ENCODE measurements at places on chromosomes 5 and 9.
A peak's percentile ranks its signal among the peaks of the same experiment; 100 is the strongest.

DNA sequence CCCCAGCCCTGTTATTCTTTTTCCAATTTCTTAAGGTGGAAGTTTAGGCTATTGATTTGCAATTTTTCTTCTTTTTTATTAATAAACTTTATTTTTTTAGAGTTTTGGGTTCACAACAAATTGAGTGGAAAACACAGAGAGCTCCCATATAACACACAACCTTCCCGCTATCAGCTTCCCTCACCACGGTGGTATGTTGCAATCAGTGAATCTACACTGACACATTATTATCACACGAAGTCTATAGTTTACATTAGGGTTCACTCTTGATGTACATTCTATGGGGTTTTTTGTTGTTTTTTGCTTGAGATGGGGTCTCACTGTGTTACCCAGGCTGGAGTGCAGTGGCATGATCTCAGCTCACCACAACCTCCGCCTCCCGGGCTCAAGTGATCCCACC is 4.8 kb upstream of the NFX1 start:
- H3K4me1 ChIP-seq = no peaks in the 10 kb centered on the region
- H3K27ac ChIP-seq = no peak overlapping the region
- no peaks in the 10 kb centered on the region for H3K27me3 ChIP-seq

DNA sequence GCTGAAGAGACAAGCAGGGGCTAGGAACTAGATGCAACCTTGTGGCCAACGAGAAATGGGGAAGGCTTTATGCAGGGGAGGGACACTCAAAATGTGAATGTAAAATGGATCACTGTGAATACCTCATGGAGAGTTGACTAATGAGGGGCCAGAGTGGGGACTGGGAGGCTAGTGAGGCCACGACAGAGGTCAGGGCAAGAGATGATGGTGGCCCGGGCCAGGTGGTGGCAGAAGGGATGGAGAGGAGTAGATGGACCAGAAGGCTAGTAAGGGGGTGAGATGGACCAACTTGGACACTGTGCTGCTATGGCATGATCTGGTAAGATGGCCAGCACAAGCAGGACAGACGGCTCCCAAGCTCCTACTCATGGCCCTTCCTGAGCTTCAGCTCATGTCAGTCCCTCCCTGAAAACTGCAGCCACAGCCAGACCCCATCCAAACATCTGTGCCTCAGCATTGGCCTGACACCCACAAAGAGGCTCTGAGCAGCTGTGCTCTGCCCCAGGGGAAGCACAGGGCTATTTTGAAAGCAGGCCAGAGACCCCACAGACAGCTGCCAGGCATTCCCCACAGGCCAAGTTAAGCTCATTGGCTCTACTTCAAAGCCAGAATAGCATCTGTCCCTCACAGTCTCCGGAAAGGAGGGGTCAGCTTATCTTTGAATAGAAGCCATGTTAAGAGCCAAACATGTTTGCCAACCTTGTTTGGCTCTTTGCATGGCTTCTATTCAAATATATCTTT is 22.1 kb downstream of the P4HA2 start:
- DNase-seq = no peak
- H3K27me3 ChIP-seq = no peaks in the 10 kb centered on the region
- H3K4me3 ChIP-seq = no peak overlapping the region
- peaks cover 14% of the 10 kb centered on the region for H3K4me1 ChIP-seq

DNA sequence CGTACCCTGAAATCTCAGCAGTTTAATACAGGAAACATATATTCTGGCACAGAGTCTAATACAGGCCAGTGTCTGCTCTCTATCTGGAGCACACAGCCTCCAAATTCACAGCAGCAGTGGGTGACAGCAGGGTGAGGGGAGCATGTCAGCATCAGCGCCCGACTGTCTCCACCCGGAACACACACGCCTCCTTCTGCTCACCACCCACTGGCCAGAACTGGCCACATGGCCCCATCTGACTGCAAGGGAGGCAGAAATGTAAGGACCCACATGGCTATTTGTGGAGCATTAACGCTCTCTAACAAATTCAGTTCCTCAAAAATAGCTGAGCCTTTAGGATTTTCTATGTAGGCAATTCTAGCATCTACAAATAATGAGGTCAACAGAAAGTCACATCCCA is 24.6 kb downstream of the UBE2QL1 start:
- DNase-seq = no peak
- H3K36me3 ChIP-seq = no peaks in the 10 kb centered on the region
- H3K27ac ChIP-seq = no peak overlapping the region
- no peak overlapping the region for H3K4me3 ChIP-seq
- no peaks in the 10 kb centered on the region for H3K27me3 ChIP-seq
- H3K4me1 ChIP-seq = peaks cover 6% of the 10 kb centered on the region

- no peak for DNase-seq
- H3K27me3 ChIP-seq = no peaks in the 10 kb centered on the region
- no peak overlapping the region for H3K27ac ChIP-seq
- H3K36me3 ChIP-seq = peaks cover 8% of the 10 kb centered on the region
- no peaks in the 10 kb centered on the region for H3K4me1 ChIP-seq
These were observed 171.0 kb downstream of the DAB2IP start for GRCh38 chr9:121822093-121823085.

GRCh38 chr5:55533521-55534435 is 986 bp downstream of the PLPP1 start:
- DNase-seq = no peak
- H3K27me3 ChIP-seq = no peaks in the 10 kb centered on the region
- no peaks in the 10 kb centered on the region for H3K4me1 ChIP-seq
- peak overlapping the region; percentile 95 for H3K4me3 ChIP-seq

- DNase-seq = peak; percentile 1
- no peaks in the 10 kb centered on the region for H3K27me3 ChIP-seq
- H3K4me1 ChIP-seq = peaks cover 22% of the 10 kb centered on the region
- H3K27ac ChIP-seq = no peak overlapping the region
These were observed 2.5 kb upstream of the LPCAT1 start for GRCh38 chr5:1526190-1526631.

DNA sequence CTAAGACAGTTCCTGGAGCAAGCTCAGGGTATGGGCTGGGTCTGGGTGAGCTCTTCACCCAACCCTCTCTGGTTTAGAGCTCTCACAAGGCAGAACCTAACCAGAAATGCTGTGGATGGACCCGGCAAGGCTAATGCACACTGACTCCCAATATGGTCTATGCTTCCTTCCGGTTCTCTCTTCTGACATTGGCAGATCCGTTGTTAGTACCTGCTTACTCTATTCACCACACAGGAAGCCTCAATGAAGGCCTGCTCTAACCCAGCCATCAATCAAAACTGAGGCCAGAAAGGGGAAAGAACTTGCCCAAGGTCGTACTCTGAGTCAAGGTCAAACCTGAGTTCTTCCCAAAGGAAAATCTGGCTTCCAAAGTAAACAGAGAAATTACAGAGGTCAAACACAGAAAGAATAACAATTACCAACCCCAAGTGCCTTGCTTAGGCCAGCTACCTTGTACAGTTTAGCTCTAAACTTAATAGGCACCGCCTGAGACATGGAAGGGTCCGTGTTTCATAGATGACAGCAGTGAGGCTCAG is 46.0 kb upstream of the AKNA start:
- H3K4me1 ChIP-seq = no peaks in the 10 kb centered on the region
- no peak overlapping the region for H3K27ac ChIP-seq
- no peak overlapping the region for H3K4me3 ChIP-seq
- H3K27me3 ChIP-seq = no peaks in the 10 kb centered on the region
- H3K36me3 ChIP-seq = no peaks in the 10 kb centered on the region

- peaks cover 53% of the 10 kb centered on the region for H3K36me3 ChIP-seq
- peak overlapping the region; percentile 39 for H3K27ac ChIP-seq
- no peak overlapping the region for H3K4me3 ChIP-seq
- H3K27me3 ChIP-seq = no peaks in the 10 kb centered on the region
- DNase-seq = no peak
These were observed 108.2 kb downstream of the UBE2R2 start for GRCh38 chr9:33924978-33925797.

GRCh38 chr5:59097116-59097515 is 514.2 kb downstream of the RAB3C start:
- no peaks in the 10 kb centered on the region for H3K4me1 ChIP-seq
- no peaks in the 10 kb centered on the region for H3K36me3 ChIP-seq
- H3K27ac ChIP-seq = no peak overlapping the region
- no peaks in the 10 kb centered on the region for H3K27me3 ChIP-seq

- H3K27ac ChIP-seq = no peak overlapping the region
- no peaks in the 10 kb centered on the region for H3K36me3 ChIP-seq
- H3K27me3 ChIP-seq = no peaks in the 10 kb centered on the region
- DNase-seq = no peak
- H3K4me1 ChIP-seq = no peaks in the 10 kb centered on the region
These were observed 49.0 kb upstream of the KDM4C start for GRCh38 chr9:6708732-6709131.

DNA sequence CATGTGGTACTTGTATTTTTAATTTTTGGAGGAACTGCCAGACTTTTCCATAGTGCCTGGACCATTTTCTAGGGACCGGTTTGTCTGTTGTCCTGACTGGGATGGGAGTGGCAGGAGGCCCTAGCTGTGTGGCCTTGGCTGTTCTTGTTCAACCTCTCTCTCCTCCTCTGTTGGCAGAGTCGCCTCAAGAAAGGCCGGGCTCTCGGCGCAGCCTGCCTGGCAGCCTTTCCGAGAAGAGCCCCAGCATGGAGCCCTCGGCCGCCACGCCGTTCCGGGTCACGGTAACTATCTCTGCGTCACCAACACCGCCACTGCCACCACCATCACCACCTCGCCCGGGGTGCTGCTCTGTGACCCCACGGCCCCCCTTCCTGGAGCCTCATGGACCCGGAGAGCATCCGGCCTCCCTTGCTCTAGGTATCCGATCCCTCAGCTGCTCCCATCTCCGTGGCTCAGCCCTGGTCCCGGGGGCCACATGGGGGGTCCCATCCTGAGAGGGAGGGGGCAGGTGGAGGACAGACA is 27.1 kb downstream of the DAB2IP start:
- DNase-seq = no peak
- no peaks in the 10 kb centered on the region for H3K4me1 ChIP-seq
- H3K4me3 ChIP-seq = no peak overlapping the region
- H3K36me3 ChIP-seq = peaks cover 3% of the 10 kb centered on the region

GRCh38 chr5:2178071-2178477 is 295.3 kb upstream of the IRX4 start:
- no peak overlapping the region for H3K27ac ChIP-seq
- H3K27me3 ChIP-seq = no peaks in the 10 kb centered on the region
- no peaks in the 10 kb centered on the region for H3K4me1 ChIP-seq
- no peak for DNase-seq

GRCh38 chr5:132773601-132774355 is 3.3 kb downstream of the SEPTIN8 start:
- no peaks in the 10 kb centered on the region for H3K36me3 ChIP-seq
- H3K4me3 ChIP-seq = peak overlapping the region; percentile 10
- peak overlapping the region; percentile 85 for H3K27ac ChIP-seq
- no peak for DNase-seq
- no peaks in the 10 kb centered on the region for H3K27me3 ChIP-seq
- peaks cover 56% of the 10 kb centered on the region for H3K4me1 ChIP-seq

- no peak overlapping the region for H3K27ac ChIP-seq
- no peak for DNase-seq
These were observed 144.5 kb downstream of the GCNT1 start for GRCh38 chr9:76603448-76603895.

GRCh38 chr9:17130291-17130690 is 4.5 kb upstream of the CNTLN start:
- H3K27ac ChIP-seq = no peak overlapping the region
- no peak for DNase-seq
- H3K4me1 ChIP-seq = peaks cover 10% of the 10 kb centered on the region

DNA sequence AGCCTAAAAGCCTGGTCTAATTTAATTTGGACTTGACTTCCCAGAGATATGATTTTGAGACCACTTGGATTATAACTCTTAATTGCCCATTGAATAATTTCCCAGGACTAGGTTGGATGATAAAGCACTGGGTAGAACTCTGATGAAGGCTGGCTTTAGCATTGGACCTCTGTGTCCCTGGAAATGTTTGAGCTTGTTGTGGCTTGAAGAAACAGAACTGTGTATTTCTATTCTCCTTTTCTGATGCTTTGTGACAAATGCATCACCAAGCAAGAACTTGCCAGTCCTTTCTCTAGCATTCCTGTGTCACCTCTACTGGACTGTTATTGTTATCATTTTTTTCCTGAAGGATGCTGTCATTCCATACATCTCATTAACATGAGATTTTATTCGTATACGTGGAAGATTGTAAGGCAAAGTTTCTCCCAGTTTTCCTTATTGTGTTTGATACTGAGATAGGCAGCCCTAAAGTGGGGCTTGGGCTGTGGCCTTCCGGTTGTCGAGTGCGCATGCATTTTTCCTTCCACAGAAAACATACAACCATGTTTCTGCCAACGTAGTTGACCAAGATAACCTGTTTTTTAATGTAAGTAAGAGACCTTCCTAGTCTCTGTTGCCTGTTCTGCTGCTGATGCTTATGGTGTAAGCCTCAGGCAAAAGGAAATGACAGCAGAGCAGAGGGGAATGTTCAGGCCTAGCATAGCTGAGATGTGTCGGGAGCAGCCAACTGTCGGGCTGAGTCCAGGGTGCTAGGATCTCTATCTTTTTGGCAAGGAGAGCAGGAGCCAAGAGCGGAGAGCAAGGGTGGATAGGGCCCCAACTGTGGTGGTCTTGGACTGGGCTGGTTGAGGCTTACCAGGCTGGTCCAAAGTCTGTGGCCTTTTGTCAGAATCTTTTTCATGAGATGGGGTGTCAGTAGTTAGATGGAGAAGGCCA is 2.3 kb downstream of the NTRK2 start:
- no peak for DNase-seq
- peaks cover 25% of the 10 kb centered on the region for H3K4me1 ChIP-seq
- no peaks in the 10 kb centered on the region for H3K27me3 ChIP-seq
- no peaks in the 10 kb centered on the region for H3K36me3 ChIP-seq

- H3K4me3 ChIP-seq = no peak overlapping the region
- H3K36me3 ChIP-seq = no peaks in the 10 kb centered on the region
- no peak overlapping the region for H3K27ac ChIP-seq
- H3K4me1 ChIP-seq = no peaks in the 10 kb centered on the region
These were observed 385.3 kb downstream of the BNC2 start for GRCh38 chr9:16485160-16485559.

DNA sequence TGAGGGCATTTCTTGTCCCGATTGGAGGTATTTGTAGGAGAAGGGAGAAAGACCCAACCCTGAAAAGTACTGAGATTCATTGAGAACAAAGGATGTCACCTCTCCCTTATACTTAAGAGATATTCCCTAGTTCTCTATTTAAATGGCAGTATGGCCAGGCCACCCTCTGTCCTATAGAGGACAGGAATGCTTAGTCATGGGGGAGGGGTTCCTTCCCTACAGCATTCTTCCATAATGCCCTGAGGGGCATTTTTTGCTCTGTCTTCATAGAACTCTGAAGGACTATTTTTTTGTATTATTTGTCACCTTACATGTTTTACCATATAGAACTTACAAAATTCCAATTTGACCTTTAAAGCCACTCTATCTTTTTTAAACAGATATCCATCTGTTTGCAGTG is 176.3 kb downstream of the TMEM161B start:
- H3K27me3 ChIP-seq = no peaks in the 10 kb centered on the region
- no peaks in the 10 kb centered on the region for H3K4me1 ChIP-seq
- no peak overlapping the region for H3K4me3 ChIP-seq
- no peaks in the 10 kb centered on the region for H3K36me3 ChIP-seq

GRCh38 chr9:84513473-84513872 is 156.1 kb upstream of the NTRK2 start:
- no peak overlapping the region for H3K27ac ChIP-seq
- H3K27me3 ChIP-seq = no peaks in the 10 kb centered on the region
- H3K4me3 ChIP-seq = no peak overlapping the region
- no peaks in the 10 kb centered on the region for H3K36me3 ChIP-seq
- H3K4me1 ChIP-seq = no peaks in the 10 kb centered on the region
- DNase-seq = no peak

All from thoracic aorta (tissue), 2 donors.